ENCODE measurements at places on chromosomes 12 and 14. TPM values are rescaled to one million over a fixed set of nuclear protein-coding genes. Genes with fewer than 3 reads are reported as not detected.

POTEM gene
- not detected for polyA plus RNA-seq

MIPOL1 gene
- polyA plus RNA-seq: not detected

GUCY2C gene
- 0.14 TPM for polyA plus RNA-seq

DNA sequence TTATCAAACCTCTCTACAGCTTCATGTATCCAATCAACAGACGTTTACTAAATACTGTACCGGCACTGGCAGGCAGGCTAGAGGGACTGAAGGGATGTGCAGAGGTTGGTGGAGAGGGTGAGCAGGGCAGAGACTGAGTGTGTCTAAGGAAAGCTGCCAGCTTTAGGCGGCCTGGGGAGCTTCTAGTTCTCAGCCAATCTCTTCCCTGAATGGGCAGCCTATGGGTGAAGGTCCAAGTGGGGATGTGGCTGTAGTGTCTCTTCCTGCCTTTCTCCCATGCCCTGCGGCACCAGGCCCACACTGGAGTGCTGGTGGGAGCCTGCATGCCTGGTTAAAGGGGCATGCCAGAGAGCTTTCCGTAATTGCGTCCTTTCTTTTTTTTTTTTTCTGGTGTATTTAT, 239.8 kb downstream of the CACNA1C start:
- no peak for DNase-seq

DNA sequence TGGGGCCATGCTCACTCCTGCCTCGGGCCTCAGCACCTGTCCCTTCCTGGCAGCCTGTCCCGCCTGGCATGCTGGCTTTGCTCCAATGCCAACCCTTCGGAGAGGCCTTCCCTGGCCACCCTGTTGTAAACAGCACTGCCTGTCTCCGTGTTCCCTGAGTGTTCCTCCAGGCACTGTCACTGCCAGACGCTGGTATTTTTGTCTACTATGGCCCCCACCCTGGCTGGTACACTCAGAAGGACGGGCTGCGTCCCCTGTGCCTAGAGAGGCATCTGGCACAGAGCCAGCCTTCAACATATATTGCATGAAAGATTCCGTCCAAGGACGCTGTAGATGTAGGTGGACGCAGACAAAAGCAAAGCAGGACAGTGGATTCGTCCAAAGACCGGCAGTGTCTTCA, 2.7 kb upstream of the ASPG start:
- DNase-seq: no peak

DNA sequence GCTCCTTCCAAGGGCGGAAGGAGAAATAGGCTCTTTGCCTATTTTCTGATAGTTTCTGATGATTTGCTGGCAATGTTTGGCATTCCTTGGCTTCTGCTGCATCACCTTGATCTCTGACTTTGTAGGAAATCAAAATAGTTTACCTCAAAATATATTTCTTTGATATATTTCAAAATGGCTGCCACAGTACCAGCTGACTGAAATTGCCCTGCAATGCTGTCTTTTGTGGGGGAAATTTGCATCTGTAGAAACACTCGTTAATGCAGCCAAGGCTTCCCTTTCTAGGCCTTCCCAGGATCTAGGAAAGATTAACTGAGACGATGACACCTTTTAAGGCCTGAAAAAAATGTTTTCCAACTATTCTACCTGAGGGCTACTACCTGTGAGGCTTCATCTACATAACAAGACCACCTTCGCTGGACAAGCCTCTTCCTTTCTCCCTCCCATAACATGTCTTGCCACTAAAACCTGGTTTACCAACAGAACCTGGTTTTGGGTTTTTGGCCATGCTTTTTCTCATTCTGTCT, 212.8 kb upstream of the SSTR1 start:
- DNase-seq: no peak

DNA sequence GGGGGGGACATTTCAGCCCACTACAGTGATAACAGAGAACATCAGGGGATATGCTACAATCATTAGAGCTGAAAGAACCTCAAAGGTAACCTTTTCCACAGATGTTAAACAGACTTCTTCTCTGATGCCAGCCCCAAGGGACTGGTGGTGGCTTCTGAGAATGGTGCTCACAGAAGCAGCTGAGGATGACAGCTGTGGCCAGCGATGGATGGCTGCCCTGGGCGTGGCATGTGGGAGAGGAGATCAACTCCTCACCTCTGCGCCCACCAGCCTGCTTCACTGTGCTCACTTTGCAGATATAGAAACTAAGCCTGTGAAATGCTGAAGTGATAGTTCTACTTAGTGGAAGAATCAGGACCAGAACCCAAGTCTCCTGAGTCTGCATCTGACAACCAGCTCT, 33.0 kb downstream of the FOXN3 start:
- no peak for DNase-seq

DNA sequence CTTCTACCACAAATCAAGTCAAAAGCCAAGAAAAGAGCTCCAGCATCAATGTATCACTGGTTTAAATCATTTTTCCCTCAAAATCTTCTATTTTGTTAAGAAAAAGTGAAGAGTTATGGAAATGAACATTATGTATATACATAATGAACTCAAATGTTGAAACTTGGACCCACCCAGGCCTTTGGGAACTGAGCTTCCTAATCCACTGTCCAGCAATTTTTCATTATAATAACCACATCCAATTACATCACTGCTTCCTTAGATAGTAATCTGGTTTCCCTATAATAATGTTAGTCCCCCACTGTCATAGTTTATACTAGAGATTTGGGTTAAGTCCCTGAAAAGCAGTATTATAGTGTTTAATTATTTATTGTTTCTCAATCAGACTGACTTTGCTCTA, 170.9 kb downstream of the PIK3C2G start:
- DNase-seq: no peak

DNA sequence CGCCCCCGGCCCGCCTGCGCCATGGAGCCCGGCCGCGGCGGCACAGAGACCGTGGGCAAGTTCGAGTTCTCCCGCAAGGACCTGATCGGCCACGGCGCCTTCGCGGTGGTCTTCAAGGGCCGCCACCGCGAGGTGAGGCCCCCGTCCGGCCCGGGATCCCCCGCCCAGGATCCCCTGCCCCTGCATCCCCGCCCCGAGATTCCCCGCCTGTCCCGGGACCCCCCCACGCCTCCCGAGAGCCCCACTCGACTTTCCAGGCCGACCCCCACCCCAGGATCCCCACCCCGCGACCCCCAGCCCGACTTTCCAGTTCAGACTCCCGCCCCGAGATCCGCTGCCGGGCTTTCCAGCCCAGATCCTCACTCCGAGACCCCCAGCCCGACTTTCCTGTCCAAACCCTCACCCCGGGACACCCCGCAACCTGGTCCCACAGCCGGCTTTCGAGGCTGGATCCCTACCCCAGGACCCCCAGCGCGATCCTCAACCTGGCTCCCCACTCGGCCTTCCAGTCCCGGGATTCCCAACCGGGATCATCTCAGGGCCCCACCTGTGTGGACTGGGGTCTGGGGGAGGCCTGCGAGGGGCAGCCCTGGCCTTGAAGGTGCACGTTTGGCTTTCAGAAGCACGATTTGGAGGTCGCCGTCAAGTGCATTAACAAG, 688 bp downstream of the ULK1 start:
- DNase-seq: no peak

- DNase-seq: no peak
Observed at GRCh38 chr12:53737093-53737808, 10.0 kb upstream of the CALCOCO1 start.

DNA sequence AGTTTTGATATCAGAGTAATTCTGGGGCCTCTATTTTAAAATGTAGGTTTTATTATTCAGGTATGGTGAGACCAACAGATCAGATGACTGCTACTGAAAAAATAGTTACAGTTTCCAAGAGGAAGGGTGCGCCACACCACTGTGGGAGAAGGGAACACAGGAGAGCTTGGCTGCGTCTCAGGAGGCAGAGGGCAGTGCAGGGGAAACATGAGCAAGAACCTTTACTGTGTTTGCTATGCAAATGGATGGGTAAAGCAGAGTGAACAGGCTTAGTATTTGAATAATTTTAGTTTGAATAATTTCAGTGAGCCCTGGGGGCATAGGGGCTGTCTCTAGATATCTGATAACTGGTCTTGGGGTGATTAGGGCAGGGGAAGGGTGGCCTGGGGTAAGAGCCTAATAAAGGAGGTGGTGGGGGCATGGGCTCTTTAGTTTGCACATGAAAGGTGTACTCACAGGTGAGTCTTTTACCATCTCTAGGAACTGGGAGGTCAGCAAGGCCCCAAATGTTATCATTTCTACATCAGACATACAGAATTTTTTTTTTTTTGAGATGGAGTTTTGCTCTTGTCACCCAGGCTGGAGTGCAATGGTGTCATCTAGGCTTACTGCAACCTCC, 196.8 kb upstream of the NEDD1 start:
- no peak for DNase-seq

- DNase-seq: peak; percentile 96
Observed at GRCh38 chr12:45728630-45729232, 775 bp upstream of the ARID2 start.

DNA sequence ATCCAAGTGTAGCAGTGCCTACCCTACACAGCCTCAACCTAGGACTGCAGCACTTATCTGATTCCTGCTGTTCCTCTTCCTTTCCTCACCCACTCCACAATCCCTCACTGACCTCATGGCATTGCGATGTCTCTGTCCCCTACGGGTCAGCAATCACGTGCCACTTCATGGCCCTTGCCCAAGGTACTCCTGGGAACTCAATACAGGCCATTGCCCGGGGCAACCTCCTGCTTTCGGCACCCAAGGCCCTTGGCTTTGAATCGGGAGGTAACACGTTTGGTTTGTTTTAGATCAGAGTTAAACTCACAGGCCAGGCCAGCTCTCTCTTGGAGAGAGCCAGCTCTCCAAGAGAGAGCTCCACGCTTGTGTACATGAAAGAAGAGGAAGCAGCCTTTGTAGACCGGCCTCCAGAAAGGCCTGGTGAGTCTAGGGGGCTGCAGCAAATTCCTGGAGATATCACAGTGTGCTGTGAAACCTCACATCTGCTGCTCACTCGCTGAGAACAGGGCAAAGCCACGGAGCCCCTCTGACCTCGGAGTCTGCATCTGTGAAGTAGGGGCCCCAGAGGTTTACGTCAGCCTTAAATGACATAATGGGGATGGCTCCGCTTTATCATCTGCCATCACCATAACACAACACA, 12.2 kb downstream of the CLMN start:
- DNase-seq: no peak

- DNase-seq: no peak
Observed at GRCh38 chr12:126390969-126391566, 1325.8 kb downstream of the AACS start.

GRCh38 chr12:76340680-76341435, 7.4 kb downstream of the BBS10 start:
- DNase-seq: peak; percentile 11

DNA sequence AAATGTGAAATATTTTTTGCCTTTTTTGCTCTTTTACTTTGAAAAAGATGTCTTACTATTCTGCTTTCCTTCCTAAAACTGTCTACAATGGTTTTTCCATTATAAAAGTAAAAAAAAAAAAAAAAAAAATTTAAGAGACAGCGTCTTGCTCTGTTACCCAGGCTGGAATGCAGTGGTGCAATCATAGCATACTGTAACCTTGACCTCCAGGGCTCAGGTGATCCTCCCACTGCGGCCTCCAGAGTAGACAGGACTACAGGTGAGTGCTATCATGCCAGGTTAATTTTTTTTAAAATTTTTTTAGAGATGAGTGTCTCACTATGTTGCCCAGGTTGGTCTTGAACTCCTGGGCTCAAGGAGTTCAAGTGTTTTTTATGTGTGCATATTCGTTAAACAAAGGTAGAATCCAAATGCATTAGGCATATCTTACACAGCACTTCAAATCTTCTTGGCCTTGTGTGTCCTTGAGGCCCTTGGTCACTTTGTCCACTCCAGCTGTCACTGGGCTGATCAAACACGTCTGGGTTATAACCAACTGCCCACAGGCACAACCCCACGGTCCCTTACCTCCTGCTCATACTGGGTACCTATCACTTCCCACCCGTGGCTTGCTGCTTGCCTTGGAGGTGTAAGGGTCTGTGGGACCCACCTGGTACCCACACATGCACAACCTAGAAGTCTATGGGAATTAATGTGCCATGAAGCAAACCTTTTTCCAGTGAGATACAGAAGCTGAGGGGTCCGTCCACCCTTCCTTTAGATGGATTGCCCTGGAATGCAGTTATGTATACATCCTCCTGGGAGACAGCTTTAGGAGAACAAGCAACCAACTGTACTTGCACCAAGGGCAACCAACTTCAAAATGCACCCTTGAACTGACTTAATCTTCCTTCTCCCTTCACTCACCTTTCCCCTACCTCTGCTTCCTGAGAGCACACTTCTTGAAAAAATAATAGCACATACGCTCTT, 12.8 kb downstream of the RAD52 start:
- no peak for DNase-seq

DNA sequence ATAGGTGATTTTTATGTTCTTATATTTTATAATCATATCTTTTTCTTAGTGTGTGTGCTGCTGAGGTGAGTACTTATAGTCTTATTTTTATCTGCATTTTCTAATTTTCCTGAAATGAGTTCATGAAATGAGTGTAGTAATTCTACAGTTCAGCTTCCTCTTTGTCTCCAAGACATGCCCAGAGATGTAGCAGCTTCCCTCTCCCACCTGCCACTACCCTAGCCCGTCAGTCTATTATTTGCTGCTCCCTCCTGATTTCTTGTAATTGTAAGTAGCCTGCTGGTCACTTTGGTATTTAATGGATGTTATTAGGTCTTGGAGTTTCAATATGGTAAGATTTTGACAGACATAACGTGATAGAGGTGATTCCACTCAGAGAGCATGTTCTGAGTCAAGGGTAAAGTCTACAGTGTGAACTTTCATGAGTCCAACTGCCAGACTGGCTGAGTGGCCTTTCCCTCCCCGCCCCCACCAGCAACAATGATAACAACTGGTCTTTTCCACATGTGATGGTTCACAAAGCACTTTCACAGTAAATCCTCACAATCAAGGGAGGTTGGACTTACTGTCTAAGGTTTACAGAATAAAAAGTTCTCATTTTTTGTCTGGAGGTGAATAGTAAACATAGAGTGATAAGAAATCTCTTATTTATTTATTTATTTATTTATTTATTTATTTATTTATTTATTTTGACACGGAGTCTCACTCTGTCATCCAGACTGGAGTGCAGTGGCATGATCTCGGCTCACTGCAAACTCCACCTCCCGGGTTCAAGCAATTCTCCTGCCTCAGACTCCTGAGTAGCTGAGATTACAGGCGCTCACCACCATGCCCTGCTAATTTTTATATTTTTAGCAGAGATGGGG, 4.2 kb upstream of the RIPK3 start:
- no peak for DNase-seq

GRCh38 chr12:70448371-70448770, 82.3 kb downstream of the KCNMB4 start:
- DNase-seq: no peak

- no peak for DNase-seq
Observed at GRCh38 chr14:99972748-99973466, 92.3 kb upstream of the EVL start.

Data from CD14-positive monocyte (primary cell).